ENCODE measurements at places on chromosomes 1 and 21.

DNA sequence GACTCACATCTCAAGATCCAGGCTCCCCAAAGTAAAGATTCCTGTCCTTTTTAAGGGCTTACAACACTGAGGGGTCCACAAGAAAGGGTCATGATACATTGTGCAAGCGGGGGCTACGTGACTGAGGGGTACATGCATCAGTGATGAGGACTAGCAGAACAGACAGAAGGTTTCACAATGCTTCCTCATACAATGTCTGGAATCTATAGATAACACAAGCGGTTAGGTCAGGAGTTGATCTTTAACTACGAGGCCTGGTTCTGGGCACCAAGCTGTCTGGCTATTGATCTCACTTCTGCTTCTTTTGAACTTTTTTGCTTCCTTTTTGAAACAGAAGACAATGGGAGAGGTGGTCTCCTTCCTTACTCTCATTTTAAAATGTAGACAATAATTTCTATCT lies 718.6 kb downstream of the AMY1C start:
- DNase-seq: no peak

DNA sequence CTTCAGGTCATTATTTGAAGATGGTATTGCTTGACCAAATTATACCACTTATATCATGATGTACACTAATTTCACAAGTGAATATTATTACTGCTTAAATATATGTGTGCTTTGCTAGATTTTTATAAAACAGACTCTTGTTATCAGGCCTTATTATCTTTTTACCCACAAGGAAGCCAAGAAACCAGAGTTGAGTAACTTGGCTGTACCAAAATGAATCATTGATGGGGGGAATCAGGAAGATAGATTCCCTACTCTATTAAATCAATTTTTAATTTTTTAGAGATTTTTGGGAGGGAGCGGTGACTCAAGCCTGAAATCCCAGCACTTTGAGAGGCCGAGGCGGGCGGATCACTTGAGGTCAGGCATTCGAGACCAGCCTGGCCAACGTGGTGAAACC lies 16.0 kb upstream of the SCCPDH start:
- DNase-seq: no peak

DNA sequence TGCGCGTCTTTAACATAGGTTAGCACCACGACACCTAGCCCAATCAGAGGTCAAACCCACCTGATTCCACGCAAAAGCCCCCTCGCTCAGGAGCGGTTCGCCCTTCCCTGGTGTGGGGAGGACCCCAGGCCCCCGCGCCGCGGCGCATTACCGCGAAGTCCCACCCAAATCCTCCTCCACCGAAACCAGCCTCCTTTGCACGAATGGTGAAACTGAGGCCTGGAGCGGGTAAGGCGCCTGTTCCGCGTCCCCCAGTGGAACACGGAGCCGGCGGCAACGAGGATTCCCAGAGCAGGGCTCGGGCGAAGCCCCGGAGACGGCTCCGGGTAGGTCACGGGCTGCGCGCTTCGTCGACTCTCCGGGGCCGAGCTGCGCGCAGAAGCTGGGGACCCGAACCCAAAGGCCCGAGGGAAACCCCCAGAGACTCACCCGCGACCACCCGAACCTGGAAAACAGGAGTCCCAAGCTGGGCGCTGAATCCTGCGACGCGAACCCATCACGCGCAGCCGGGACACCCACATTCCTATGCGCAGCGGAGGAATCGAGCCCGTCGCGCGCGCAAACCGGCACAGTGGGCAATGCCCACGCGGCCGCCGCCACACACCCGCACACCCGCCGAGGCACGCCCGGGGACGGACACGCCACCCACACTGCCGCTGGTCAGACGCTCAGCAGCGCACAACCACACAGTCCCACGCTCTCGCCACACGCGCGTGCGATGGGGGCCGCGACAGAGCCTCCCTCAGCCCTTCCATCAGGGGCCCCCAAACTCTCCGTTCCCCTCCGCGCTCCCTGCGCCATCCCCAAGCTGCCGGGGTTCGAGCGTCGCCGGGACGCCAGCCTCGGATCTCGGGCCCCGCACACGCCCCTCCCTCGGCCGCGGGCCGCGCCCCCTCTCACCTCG lies 507 bp downstream of the GLIS1 start:
- no peak for DNase-seq

DNA sequence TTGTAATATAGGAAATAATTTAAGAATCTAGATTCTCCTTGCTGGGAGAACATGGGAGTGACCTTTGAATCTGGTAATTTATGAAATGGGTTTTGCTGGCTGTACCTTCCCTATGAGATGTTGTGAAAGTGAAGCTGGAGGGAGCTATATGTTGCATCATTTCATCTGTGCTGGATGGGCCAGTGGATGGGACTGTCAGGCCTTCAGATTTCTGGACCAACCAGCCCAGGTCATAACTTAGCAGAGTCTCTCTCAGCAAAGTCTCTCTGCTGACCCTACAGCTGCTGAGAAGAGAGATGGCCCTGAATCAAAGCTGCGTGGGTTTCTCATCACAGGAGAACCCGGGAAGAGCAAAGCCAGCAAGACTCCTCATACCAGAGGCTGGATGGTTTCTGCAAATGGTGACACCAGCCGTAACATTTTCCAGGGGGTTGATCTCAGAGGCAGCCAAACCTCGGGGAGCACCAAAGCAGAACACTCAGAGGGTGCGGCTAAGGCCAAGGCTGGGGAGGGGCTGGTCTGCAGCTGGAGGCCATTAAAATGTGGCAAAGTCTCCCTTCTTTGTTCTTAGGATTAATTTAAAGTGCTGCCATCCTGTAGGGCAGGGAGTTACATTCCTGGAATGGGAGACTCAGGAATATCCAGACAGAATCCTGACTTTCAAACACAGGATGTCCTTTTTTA lies 18.2 kb upstream of the PTGFRN start:
- no peak for DNase-seq

GRCh38 chr1:77499466-77499865 lies 183.0 kb downstream of the ZZZ3 start:
- no peak for DNase-seq

DNA sequence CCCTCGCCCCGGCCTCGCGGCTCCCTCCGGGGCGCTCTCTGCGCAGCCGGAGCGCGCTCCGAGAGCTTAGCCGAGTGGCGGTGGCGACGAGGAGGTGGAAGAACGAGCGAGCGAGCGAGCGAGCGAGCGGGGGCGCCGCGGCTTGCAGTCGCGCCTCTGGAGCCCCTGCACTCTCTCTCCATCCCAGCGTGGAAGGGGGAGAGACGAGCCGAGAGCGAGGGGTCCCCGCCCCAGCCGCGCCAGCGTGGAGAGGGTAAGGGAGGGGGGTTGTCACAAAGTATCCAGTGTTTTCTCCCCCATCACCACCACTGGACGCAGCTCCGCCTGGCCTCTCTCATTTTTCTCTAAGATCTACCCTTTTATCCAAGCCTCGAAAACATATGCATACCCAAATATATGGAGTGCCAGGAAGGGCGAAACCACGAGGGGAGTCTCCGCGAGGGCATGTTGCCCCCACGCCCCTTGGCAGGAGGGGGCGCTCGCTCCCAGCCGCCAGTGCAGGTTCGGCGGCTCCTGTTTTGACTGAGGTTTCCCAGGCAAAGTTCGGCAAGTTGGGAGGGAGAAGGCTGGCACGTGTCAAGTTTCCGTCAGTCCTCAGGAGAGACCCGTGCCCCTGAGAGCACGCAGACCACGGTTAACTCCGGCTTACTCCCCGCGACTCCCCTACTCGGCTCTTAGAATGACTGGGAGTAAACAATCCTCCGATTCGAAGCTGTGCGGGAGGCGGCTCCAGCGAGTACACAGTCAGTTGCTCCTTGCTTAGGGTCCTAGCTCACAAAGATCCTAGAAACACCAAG lies 569 bp upstream of the DAB1 start:
- DNase-seq: peak; percentile 47
